ENCODE measurements at places on chromosomes 6 and 20.

DNA sequence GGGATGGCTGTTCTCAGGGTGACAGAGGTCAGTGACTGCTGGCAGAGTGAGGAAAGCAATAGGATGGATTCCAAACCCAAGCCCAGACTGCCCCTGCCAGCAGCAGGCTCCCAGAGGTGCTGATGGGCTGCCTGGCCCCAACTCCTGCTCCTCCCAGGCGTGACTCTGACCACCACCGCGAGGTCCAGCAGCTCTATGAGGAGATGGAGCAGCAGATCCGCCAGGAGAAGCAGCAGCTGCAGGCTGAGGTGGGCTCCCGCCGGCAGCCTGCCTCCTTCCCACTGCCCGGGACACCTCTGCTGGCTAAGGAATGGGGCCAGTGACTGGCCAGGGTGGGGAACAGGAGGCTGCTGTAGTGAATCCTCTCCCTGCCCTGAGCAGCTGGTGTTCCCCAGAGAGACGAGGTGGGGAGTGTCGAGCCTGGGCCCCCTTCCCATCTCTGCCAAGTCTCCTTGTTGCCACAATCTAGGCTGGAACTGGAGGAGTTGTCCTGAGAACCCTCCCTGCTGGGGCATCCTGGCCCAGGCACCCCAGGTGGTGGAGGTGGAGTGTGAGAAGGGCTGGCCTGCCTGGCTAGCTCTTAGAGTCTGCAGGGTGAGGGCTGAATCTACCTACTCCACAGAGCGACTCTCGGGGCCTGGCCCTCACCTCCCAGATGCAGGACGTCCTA is 20.4 kb downstream of the RAB44 start:
- H3K36me3 ChIP-seq, result no peaks in the 10 kb centered on the region
- no peaks in the 10 kb centered on the region for H3K4me1 ChIP-seq
- no peaks in the 10 kb centered on the region for H3K27me3 ChIP-seq
- H3K4me3 ChIP-seq, result no peak overlapping the region

DNA sequence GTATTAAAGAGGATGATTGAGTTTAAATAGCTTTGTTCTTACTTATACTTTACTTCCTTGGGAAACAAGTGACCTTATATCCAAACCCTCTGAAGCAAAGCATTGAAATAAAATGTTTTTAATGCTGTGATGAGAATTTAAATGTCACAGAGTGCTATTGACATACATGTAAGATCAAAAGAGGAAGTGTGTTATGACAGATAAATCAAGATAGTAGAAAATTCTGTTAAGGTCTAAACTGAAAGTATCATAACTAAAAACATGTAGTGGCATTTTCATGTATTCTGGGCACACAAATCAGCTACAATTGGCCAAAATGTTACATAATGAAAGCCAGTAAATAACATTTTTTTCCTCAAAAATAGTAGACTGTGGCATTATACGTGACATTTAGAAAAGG is 318.0 kb downstream of the GRIK2 start:
- no peak overlapping the region for H3K27ac ChIP-seq
- no peaks in the 10 kb centered on the region for H3K36me3 ChIP-seq
- no peak for DNase-seq
- H3K27me3 ChIP-seq, result no peaks in the 10 kb centered on the region
- H3K4me3 ChIP-seq, result no peak overlapping the region
- H3K4me1 ChIP-seq, result no peaks in the 10 kb centered on the region

DNA sequence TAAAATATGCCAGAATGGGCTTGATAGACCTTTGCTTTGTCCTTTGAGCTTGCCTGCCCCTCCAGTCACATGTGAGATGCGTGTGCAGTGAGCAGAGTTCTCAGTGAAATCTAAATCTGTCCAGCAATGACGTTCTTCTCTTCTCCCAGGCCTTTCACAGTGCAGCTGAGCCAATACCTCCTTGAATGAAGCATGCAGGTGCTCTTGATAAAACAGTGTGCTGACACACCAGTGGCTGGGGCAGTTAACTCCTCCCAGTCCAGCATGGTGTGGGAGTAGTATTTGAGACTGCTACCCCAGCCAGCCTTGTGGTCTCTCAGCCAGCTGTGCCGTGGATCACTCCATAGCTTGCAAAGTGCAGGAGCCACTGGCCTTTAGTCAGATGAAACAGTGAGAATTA is 240.5 kb downstream of the FARS2 start:
- no peak for DNase-seq
- H3K4me3 ChIP-seq, result no peak overlapping the region
- no peaks in the 10 kb centered on the region for H3K27me3 ChIP-seq
- no peak overlapping the region for H3K27ac ChIP-seq
- peaks cover 36% of the 10 kb centered on the region for H3K4me1 ChIP-seq
- H3K36me3 ChIP-seq, result peaks cover 12% of the 10 kb centered on the region

DNA sequence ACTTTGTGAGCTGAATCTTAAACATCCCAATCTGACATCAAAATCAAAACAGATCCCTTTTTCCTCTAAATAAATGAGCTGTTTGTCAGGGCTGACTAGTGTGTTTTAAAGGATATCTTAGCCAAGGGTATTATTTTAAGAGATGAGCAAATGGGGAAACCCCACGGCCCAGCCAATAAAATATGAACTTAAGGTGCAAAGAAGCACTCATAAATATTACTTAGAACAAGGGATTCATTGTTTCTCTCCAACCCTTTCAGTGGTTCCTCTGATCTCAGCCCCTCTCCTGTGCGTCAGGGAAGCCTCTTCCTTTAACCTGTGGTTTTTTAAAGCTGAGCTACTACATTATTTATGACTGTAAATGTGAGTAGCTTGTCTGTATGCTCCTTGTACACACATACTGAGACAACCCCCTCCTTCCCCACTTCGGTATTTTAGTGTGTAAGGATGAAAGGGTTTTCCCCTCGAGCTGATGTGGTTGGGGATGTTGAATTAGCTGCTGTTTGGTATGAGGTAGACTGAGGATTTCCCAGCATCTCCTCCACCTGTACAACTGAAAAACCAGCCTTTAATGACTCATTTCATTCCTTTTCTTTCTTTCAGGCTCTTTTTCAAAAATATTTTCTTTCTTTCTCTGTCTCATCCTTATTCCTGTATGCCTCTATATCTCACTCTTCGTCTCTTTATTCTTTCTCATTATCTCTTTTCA is 6.5 kb downstream of the BMP5 start:
- peaks cover 3% of the 10 kb centered on the region for H3K4me1 ChIP-seq
- no peaks in the 10 kb centered on the region for H3K36me3 ChIP-seq
- H3K4me3 ChIP-seq, result no peak overlapping the region
- no peaks in the 10 kb centered on the region for H3K27me3 ChIP-seq
- no peak overlapping the region for H3K27ac ChIP-seq

- no peaks in the 10 kb centered on the region for H3K36me3 ChIP-seq
- DNase-seq, result no peak
- no peak overlapping the region for H3K27ac ChIP-seq
- H3K27me3 ChIP-seq, result peaks cover 19% of the 10 kb centered on the region
- peaks cover 3% of the 10 kb centered on the region for H3K4me1 ChIP-seq
Measured at GRCh38 chr6:128511506-128511905, 8.9 kb downstream of the PTPRK start.

GRCh38 chr6:47097092-47097945 is 55.2 kb upstream of the ADGRF1 start:
- no peak overlapping the region for H3K4me3 ChIP-seq
- no peaks in the 10 kb centered on the region for H3K36me3 ChIP-seq
- H3K27ac ChIP-seq, result no peak overlapping the region
- DNase-seq, result peak; percentile 9

DNA sequence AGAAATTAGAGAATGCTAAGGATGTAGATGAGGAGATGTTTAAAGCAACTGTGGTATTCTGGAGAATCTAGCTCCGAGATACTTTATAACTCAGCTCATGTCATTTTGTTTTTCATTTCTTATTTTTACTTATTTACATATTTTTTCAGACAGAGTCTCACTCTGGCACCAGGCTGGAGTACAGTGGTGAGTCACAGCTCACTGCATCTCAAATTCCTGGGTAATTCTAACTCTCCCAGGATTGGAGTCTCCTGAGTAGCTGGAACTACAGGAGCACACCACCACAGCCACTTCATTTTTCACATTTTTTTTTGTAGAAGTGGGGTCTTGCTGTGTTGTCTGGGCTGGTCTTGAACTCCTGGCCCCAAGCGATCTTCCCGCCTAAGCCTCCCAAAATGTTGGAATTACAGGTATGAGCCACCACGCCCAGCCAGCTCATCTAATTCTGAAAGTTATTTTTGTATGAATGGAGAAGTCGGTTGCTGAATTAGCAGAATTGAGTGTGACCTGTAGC is 94.3 kb upstream of the FAM8A1 start:
- no peak overlapping the region for H3K27ac ChIP-seq
- H3K27me3 ChIP-seq, result no peaks in the 10 kb centered on the region
- no peaks in the 10 kb centered on the region for H3K36me3 ChIP-seq
- no peak overlapping the region for H3K4me3 ChIP-seq
- no peak for DNase-seq

DNA sequence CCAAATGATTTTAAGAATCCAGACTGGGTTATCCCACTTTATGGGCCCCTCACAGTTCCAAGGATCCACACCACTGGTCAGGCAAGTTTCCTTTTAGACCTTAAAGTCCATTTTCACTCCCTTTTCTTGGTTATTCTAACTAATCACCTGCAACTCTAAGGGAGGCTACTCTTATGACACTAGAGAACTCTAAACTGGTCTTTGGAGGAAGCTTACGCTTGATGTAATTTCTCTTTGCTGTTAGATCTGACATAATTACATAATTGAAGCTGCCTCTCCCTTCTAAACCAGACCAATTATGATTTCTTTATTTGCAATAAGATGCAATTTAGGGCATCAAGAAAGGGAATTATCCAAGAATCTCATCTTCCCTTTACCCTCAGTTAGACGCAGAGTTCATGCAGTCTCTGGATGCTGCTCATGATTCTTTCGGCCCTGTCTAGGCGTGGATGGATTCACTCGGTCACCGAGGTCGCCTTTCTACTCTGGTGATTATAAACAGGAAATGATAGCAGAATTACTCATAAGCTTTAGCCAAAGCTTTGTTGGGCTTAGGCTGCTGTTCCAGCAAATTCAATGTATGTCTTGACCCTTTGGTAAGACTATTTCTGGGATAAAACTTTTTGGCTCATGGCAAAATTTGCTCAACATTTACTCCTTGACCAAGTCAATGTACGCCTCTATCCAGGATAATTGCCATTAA is 166.4 kb upstream of the PRND start:
- H3K4me1 ChIP-seq, result no peaks in the 10 kb centered on the region
- H3K36me3 ChIP-seq, result no peaks in the 10 kb centered on the region

- no peaks in the 10 kb centered on the region for H3K36me3 ChIP-seq
- no peak overlapping the region for H3K4me3 ChIP-seq
- no peaks in the 10 kb centered on the region for H3K4me1 ChIP-seq
Measured at GRCh38 chr20:24530131-24530680, 60.8 kb downstream of the SYNDIG1 start.

DNA sequence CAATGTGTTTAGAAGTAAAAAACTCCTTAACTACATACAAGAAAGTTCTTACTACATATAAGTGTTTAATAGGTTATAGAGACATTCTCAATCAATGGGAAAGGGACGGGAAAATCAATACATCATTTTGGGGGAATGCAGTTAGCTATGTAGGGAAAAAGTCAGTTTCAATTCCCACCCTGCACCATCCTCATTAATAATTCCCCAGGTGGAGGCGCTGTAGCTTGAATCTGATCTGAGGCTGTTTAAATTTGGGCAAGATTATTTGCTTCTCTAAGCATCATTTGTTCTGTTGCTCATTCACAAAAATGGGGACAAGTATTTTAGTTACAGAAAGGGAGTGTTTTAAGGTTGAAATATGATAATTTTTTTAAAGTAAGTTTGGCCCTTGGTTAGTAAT is 19.1 kb downstream of the OLIG3 start:
- no peak for DNase-seq
- H3K27ac ChIP-seq, result no peak overlapping the region
- peaks cover 60% of the 10 kb centered on the region for H3K27me3 ChIP-seq
- H3K4me1 ChIP-seq, result no peaks in the 10 kb centered on the region
- H3K4me3 ChIP-seq, result no peak overlapping the region

DNA sequence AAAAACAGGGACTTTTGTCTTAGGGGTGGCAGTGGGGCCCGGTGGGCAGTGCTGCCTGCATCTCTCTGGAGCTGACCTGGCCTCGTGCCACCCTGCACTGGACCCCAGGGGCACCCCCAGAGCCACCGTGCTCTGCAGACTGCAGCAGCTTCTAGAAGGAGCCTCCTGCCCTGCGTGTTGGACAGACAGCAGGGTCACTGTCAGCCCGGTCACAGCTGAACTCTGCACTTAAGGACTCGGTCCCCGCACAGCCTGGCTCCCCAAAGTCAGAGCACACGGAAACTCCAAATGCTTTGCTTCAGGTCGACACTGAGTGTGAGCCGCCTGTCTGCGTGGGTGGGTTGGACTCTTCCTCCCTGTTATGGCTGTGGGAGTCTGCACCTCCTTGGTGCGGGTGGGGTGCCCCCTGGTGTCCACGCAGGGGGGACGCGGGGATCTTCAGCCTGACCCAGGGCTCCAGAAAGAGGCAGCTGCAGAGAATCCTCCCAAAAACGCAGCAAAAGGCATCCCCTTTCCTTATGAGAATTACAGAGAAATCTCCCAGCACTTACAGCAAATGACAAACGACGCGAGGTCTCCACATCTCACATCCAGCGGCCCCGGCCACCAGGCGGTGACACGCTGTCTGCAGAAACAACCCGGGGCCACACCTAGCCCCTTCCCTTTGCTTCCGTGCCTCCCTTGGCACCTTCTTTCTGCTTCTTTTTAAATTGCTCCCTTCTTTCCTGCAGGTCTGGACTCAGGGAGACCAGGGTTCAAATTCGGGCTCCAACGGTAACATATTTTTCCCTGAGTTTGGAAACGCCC is 36.3 kb upstream of the DACT2 start:
- no peak overlapping the region for H3K27ac ChIP-seq
- no peaks in the 10 kb centered on the region for H3K27me3 ChIP-seq
- no peak for DNase-seq

GRCh38 chr20:5751856-5752255 is 1.7 kb downstream of the SHLD1 start:
- peaks cover 17% of the 10 kb centered on the region for H3K36me3 ChIP-seq
- peak overlapping the region; percentile 87 for H3K4me3 ChIP-seq
- no peak overlapping the region for H3K27ac ChIP-seq
- no peak for DNase-seq
- H3K4me1 ChIP-seq, result peaks cover 9% of the 10 kb centered on the region

GRCh38 chr6:71886184-71887005 is at the start of gene RIMS1:
Gene RIMS1 (plus strand): TSS chr6:71886550. CDS start chr6:71887024, 474 bp downstream.
- DNase-seq, result no peak
- peaks cover 24% of the 10 kb centered on the region for H3K27me3 ChIP-seq
- peaks cover 2% of the 10 kb centered on the region for H3K4me1 ChIP-seq
- no peak within 1 kb of the TSS for H3K27ac ChIP-seq

Measured in activated T-helper 2 cell treated with anti-CD3 and anti-CD28 coated beads, Interferon-gamma antibody, Interleukin-2, Interleukin-4, amounts not matched to agents 10 μg/mL and 5 μg/mL and 100 μg/mL, durations not matched to agents 14 hours and 24 hours and 36 hours (primary cell).